ENCODE measurements at places on chromosomes 1 and 21.

DNA sequence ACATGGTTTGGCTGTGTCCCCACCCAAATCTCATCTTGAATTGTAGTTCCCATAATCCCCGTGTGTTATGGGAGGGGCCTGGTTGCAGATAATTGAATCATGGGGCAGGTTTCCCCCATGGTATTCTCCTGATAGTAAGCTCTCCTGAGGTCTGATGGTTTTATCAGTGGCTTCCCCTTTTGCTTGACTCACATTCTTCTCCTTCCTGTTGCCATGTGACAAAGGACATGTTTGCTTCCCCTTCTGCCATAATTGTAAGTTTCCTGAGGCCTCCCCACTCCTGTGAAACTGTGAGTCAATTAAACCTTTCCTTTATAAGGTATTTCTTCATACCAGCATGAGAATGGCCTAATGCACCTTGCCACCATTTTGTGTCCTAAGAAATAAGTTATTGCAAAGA, 415.0 kb downstream of the COL11A1 start:
- DNase-seq, result no peak

GRCh38 chr1:53258216-53258615, 19.9 kb upstream of the MAGOH start:
- DNase-seq, result no peak

DNA sequence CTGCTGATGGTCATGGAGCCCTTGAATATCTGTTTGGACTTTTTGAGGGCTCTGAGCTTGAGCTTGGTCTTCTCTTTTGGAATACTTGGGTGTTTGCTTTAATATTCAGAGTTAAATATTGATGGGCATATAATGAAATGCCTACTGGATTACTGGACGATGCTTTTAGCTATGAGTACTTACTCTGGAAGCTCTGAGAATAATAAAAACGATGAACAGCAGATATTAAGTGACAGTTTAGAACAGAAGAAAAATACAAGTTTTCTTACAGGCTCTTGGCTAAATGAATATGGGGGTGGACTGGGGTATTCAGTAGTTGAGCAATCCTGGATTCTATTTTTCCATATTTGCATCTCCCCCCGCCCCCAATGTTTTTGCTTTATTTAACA, 20.7 kb downstream of the GALNT2 start:
- DNase-seq, result no peak

DNA sequence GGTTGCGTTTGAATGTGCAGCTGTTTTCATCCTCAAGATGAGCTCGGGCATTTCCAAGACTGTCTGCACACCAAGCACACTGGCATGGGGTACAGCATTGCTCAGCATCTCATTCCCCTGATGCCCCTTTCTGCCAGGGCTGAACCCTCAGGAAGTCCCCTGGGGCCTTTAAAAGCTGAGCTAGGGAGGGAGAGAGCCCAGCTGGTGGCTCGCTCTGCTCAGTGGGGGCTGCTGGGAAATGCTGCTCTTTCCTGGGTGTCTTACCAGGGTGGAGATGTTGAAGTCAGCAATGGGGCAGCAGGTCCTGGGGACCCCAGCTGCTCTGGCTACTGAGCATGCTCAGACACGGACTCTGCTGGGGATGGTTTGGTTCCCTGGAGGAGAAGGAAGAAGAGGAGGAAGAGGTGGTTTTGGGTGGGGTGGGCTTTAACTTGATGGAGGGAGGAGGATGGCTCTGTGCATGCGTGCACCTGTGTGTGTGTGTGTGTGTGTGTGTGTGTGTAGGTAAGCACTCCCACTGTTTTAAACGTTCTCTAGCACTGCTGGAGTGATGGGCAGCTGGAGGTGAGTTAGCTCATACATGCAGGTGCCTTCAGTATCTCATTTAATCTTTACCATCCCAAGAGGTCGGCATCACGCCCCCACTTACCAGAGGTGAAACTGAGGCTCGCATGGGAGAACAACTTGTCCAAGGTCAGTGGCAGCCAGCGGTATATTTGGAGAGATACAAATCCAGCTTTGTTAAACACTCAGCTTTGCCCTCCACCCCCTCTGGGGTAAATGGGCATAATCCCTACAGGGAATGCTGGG, 40.9 kb downstream of the ACTL8 start:
- no peak for DNase-seq
